Activated CD8-positive, alpha-beta memory T cell treated with anti-CD3 and anti-CD28 coated beads, Interleukin-2, amount 50 U/mL, for 4 hours (primary cell): ENCODE measurements at places on chromosomes 1 and 21.

DNA sequence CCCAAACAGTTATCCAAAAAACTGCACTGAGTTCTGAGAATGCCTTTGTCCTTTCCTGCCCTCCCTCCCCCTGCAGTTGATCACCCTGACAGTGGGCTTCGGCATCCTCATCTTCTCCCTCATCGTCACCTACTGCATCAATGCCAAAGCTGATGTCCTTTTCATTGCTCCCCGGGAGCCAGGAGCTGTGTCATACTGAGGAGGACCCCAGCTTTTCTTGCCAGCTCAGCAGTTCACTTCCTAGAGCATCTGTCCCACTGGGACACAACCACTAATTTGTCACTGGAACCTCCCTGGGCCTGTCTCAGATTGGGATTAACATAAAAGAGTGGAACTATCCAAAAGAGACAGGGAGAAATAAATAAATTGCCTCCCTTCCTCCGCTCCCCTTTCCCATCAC is 8.8 kb upstream of the NHLH1 start:
- DNase-seq, result no peak

DNA sequence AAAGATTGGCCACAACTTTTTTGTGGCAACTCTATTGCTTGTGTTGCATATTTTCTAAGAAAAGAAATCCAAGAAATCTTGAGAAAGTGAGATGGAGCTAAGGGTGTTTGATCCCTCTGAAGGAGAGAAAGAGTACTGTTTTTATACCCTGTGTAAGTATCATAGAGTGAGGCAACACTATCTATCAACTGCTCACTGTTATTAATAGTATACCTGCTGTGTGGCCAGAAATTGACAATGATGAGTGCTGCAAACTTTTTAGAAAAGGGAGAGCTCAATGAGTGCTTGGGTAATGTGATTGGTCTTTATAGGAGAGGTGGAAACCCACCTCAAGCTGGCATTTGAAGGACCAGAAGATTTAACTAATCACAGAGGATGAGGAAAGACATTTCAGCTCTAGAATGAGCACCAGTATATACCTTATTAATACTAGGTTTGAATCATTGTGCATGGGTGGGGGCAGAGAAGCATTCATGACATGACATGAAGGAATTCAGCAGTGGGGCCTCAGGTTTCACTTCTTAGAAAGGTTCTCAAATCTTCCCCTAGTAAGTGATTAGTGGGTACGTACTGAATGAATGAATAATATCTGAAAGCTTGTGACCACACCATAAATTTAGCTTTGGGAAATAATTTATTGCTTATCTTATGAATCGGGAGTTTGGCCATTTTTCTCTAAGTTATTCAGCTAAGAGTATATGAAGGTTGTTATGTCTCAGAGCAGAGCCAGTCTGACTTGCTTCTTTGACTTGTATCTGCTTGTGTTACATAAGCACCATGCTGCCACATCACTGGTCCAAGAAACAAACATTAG is 169.2 kb upstream of the SGIP1 start:
- DNase-seq, result no peak

GRCh38 chr1:64769482-64769881 is 24.6 kb downstream of the RAVER2 start:
- no peak for DNase-seq

DNA sequence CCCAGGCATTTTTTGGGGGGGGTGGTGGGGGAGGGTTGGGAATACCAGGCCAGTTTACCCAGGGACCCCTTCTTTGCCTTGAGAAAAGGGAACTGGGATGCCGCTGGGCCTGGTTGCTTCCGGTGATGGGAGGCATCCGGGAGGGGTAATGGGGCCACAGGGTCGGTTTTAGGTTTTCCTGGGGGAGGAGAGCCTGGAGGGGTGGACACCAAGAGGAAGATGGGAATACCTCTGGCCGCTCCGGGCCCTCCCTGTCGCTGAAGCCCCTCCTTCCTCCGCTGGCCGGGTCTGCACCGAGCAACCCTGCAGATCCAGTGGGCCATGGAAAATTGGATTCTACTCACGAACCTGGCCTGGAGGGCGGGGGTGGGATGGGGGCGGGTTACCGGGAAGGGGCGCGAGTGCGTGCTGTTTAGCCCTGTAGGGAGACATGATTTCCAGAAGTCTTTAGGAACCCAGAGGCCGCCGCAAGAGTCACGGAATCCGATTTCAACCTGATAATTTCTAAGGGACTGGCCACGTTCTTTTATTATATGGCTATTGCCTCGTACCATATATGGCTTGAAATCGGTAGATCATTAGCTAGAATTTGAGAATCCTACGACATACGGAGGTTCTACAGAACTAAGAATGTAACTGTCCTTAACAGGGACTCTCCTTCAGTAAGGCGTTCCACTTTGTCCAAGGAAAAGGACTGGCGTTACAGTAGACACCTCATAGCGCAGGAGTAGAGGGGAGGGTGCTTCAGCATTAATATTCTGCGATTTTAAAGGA is 749 bp downstream of the AKIRIN1 start:
- DNase-seq, result no peak

GRCh38 chr1:2224631-2225428 is 3.3 kb upstream of the SKI start:
- no peak for DNase-seq

DNA sequence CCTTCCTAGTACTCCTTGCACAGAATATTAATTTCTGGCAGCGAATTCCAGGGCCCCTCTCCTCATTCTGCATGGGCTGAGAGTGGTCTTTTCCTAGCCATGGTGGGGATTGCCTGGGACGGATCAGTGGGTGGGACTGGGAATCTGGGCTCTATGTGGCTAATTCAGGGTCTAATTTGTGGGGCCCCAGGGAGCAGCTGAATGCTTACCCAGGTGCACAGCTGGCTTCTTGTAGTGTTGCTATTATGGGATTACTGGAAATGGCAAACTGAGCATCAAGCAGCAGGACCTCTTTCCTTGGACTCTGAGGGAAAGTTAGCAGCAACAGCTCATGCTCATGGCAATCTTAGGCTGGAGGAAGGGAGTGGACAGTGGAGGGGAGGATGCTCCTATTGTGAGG is 187.1 kb upstream of the CACNA1E start:
- no peak for DNase-seq

DNA sequence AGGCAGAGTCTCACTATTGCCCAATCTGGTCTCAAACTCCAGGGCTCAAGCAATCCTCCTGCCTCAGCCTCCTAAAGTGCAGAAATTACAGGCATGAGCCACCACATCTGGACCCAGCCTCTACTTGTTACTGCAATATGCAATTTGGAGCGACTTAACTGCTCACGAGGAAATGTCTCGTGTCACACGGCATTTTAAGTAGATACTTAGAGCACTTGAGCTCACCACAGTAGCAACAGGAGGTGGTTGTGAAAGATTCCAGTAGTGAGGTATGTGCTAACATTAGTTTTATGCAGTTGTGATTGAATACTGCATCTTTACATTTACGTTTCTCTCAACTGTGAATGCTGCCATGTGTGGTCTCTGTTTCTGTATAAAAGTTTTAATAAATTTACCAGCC is 5.8 kb upstream of the NDUFV3 start:
- no peak for DNase-seq
